ENCODE measurements at places on chromosomes 1 and 21. TPM values are rescaled to one million over a fixed set of nuclear protein-coding genes. Genes with fewer than 3 reads are reported as not detected.

Gene CFAP74
- total RNA-seq = not detected

Gene NECTIN4
- not detected for total RNA-seq

Gene HAO2
- not detected for total RNA-seq

Gene CATSPERE
- total RNA-seq = 1.6 TPM

Gene KRTAP19-3
- total RNA-seq = not detected

DNA sequence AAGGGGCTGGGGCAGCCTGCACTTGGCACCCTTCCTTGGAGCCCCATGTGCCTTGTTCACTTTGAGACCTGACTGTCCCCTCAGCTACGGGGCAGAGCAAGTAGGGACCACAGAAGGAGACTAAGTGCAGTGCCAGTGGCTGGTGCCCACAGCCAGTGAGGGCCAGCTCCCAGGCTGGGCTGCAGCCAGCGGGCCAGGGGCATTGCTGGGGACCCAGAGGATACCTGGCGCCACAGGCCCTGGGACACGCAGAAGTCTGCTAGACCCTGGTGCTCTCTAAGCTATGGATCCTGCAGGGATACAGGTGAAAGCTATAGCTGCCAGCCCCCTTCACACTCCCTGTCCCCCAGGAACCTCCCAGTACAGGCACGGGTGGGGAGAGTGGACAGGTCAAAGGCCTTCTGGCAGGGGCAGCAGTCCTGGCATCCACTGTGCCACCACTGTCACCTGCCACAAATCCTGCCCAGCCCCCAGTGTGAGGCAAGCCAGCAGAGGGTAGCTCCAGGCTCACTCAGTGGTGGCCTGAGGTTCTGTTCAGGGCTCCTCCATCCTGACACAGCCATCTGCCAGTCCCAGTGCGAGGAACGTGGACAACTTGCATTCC, 1.3 kb downstream of the CLCNKA start:
- DNase-seq = no peak

DNA sequence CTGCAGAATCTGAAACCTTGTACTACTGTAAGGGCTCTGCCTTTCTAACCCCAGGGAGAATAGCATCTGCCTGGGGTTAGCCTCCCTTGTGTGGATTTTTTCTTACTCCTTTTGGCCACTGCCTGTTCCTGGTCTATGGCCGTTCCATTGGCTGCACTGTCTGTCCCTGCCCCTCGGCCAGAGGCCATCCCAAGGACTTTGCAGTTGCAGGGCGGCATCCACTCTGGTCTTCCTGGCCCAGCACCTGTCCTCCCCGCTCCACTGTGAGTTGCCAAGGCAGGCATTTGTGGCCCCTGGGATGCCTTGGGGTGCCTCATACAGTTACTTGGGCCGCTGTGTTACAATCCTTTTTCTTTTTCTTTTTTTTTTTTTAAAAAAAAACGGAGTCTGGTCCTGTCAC, 45.8 kb downstream of the PDE9A start:
- no peak for DNase-seq

DNA sequence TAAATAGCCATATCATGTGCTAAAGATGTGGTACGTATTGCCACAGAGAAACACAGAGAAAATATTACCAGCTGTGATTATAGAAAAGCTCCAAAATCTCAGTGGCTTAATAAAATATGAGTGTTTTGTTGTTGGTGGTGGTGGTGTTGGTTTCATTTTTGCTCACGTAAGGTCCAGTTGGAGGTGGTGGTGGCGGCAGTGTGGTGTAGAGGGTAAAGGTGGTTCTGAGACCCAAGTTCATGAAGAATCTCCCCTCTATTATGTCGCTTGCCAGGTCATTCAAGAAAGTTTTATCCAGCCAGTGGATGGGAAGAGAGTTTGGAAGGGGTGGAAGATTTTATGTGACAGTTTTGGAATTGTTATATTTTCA, 217.6 kb upstream of the SAMSN1 start:
- DNase-seq = no peak

DNA sequence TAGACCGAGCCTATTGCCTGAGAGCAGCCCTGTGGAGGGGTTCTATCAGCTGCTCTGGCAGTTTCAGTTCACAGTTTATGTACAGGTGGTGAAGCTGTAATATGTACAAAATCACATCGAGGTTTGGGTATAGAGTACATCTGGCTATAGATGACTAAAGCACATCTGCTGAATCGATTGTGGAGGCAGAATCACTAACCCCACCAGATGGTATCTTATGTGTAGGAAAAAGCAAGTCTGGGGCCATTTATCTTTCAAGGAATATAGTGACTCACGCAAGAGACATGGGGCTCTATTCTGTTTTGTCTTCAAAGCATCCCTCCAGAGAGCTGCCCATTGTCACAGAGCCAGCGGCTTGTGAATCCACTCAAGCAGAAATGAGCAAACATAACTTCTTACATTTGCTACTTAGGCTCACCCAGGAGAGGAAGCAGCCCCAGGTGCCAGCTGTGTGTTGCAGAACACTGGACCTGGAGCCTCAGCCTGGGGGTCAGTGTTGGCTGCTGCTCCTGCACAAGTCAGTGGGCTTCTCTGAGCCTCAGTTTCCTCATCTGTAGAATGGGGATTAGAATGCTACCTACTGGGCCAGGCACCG, 21.3 kb downstream of the MIIP start:
- no peak for DNase-seq

- DNase-seq = no peak
These were observed 264.5 kb downstream of the TTLL7 start for GRCh38 chr1:83734420-83734819.

DNA sequence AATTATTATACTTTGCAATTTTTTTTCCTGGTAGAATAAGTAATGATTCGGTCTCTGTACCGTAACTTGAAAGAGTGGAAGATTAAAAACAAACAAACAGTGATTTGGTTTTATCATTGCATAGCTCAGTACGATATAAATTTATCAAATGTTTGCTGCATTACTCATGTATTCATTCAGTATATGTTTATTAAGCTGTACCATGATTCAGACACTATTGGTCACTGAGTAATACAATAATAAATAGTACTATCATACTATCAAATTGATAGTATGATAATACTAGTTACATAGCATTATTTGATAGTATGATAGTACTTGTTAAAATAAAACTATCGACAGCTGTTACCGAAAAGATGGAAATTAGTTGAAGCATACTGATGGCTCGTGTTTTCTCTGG, 12.1 kb downstream of the CENPF start:
- DNase-seq = peak; percentile 27

GRCh38 chr1:198318085-198318484, 161.3 kb downstream of the NEK7 start:
- no peak for DNase-seq

GRCh38 chr1:231217056-231217455, 24.0 kb upstream of the GNPAT start:
- DNase-seq = no peak

- peak; percentile 61 for DNase-seq
These were observed 4.9 kb downstream of the ASAP3 start for GRCh38 chr1:23478896-23479665.

DNA sequence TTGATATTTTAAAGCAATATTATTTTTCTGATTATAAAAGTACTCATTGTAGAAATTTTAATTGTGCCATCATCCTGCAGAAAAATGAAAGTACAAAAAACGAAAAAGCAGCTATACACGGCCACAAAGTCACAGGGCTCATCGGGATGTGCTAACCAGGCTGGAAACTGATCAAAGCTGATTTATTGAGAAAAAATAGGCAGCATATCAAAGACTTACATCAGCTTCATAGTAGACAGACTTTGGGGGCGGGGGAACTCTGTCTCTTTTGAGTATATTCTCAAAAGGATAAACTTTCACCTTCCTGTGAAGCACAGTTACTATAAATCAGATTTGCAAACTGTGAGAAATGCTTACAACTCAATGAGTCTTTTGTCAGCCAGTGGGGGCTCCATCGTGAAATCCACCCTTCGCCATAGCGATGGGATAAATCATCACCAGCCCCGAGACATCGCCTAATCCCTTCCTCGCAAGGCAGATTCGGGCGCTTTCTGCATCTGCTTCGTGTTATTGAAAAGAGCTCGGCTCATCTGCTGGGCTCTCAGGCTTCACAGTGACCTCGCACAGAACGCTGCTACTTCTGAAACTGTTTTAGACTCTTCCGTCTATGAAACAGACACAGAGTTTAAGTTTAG, 69.2 kb upstream of the ERG start:
- no peak for DNase-seq

- no peak for DNase-seq
These were observed 213.8 kb downstream of the PLA2G4A start for GRCh38 chr1:187042538-187042937.

GRCh38 chr1:84425150-84425896, 27.0 kb downstream of the DNASE2B start:
- DNase-seq = no peak

GRCh38 chr1:178412400-178412770, 84.4 kb downstream of the CLEC20A start:
- no peak for DNase-seq

DNA sequence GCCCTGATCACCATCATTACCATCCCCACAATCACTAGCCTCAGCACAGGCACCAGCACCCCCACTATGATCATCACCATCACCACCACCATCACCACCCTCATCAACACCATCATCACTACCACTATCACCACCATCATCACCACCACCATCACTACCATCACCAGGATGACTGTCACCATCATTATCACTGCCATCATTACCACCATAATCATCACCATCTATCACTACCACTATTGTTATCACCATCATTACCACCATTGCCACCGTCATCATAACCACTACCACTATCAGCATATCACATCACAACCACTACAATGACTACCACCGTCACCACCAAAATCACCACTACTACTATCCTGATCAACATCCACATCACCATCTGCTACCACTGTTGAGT, 57.3 kb upstream of the CASZ1 start:
- no peak for DNase-seq

GRCh38 chr1:37148663-37149062, 114.3 kb upstream of the GRIK3 start:
- no peak for DNase-seq

Measured in lung microvascular endothelial cell (primary cell).